ENCODE measurements at places on chromosomes 2 and 18.

GRCh38 chr2:73075477-73076373 is 4.2 kb upstream of the SFXN5 start:
- DNase-seq: no peak

DNA sequence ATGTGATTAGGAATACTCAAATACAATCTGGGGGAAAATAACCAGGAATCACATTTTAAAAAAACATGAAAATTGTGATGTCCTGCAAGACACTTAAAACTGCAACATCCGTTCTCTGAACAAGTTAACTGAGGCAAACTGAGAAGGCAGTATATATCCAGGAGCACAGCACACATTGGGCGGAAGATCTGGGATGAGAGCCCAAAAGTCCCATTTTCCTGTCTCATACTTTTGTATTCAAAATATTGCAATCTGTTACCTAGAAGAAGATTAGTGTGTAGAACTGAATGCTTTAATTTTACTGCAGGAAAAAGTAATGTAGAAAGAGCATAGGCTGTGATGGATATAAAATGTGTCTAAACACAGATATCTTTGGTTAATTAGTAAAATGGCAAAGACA is 276.8 kb upstream of the FANCL start:
- no peak for DNase-seq

- no peak for DNase-seq
Observed at GRCh38 chr2:52336951-52337350, 1305.0 kb upstream of the NRXN1 start.

GRCh38 chr2:88170472-88170892 is 336 bp downstream of the THNSL2 start:
- peak; percentile 6 for DNase-seq

- no peak for DNase-seq
Observed at GRCh38 chr2:235666213-235666781, 172.5 kb downstream of the AGAP1 start.

GRCh38 chr2:107361751-107362381 is 464.8 kb upstream of the RGPD4 start:
- DNase-seq: no peak

DNA sequence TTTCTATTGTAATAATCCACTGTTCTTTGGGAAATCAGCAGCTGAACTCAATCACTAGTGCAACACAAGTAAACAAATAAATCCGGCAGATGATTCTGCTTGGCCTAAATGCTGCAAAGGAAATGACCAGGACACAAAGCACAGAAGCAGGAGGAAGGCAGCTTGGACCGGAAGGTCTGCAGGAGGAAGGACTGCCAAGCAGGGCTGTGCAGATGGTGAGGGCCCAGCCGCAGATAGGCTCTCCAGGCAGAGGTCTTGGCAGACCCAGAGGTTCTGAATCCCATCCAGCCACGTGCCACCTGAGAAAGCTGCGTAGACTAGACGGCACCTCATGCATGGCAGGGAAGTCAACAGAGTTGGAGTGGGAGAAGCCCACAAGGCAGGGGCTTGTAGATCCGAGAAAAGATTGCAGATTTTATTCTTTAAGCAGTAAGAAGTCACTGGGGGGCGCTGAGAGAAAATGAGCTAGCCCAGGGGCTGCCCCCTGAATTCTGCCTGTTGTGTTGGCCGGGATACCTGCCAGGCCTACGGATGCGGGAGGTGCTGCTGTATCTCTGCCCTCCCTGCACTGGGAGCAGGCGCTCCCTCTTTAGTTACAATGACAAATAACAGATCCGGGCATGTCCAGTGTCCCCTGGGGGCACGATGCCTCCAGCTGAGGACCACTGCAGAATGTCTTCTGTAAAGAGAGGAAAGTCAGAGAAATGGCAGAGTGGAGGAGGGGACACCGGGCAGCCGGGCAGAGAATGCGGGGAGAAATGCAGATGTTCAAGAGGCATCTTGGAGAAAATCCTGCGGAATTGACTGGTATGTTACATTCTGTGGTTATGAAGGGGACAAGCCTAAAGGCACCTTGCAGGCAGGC is 153.5 kb downstream of the PXDN start:
- no peak for DNase-seq

GRCh38 chr2:37349231-37349860 is 4.9 kb downstream of the QPCT start:
- DNase-seq: no peak

GRCh38 chr2:78734221-78734620 is 291.3 kb upstream of the REG3G start:
- no peak for DNase-seq

- no peak for DNase-seq
Observed at GRCh38 chr2:42984617-42985016, 192.2 kb upstream of the HAAO start.

GRCh38 chr2:223057569-223057968 is 5.6 kb downstream of the KCNE4 start:
- no peak for DNase-seq

DNA sequence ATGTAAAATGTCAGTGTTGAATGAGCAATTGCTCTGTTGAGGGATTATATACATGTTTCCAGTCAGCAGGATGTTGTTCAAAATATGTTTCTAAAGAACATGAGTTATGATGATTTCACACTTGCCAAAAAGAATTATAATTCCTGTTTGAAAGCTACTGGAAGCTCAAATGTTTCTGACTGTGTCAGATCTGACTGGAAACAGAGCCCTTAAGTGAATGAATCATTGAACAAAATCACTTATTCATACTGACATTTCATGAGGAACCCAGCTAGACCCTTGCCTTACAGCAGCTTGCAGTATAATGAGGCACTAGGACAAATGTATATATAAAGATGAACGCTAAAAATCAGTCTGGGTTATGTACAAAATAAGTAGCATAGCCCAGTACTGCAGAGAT is 35.4 kb upstream of the ITGAV start:
- no peak for DNase-seq

- no peak for DNase-seq
Observed at GRCh38 chr2:7681881-7682461, 764.8 kb downstream of the RNF144A start.

GRCh38 chr2:230602562-230603230 is 109.9 kb upstream of the CAB39 start:
- peak; percentile 36 for DNase-seq

GRCh38 chr2:236745420-236746210 is 176.0 kb downstream of the ACKR3 start:
- DNase-seq: no peak

GRCh38 chr2:161273038-161273760 is 35.0 kb upstream of the PSMD14 start:
- no peak for DNase-seq

- DNase-seq: peak; percentile 33
Observed at GRCh38 chr2:191691016-191691735, 13.2 kb downstream of the NABP1 start.

GRCh38 chr2:32227492-32227891 is 37.2 kb downstream of the NLRC4 start:
- no peak for DNase-seq

- no peak for DNase-seq
Observed at GRCh38 chr18:37452682-37453385, 112.8 kb downstream of the CELF4 start.

GRCh38 chr18:76328140-76328539 is 166.9 kb downstream of the ZNF516 start:
- DNase-seq: no peak

DNA sequence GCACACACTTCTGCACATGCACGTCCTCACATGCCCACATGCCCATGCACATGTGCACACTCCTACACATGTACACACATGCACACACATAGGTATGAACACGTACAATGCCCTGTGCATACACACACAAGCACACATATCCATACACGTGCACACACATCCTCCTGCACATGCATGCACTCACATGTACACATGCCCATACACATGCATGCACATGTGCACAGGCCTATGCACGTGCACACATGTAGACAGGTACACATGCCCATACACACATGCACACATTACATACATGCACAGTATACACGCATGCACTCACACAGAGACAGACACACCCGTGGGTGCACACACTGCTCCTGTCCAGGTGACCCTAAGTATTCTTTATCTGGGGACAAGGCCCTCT is 34.3 kb downstream of the GPC1 start:
- no peak for DNase-seq

DNA sequence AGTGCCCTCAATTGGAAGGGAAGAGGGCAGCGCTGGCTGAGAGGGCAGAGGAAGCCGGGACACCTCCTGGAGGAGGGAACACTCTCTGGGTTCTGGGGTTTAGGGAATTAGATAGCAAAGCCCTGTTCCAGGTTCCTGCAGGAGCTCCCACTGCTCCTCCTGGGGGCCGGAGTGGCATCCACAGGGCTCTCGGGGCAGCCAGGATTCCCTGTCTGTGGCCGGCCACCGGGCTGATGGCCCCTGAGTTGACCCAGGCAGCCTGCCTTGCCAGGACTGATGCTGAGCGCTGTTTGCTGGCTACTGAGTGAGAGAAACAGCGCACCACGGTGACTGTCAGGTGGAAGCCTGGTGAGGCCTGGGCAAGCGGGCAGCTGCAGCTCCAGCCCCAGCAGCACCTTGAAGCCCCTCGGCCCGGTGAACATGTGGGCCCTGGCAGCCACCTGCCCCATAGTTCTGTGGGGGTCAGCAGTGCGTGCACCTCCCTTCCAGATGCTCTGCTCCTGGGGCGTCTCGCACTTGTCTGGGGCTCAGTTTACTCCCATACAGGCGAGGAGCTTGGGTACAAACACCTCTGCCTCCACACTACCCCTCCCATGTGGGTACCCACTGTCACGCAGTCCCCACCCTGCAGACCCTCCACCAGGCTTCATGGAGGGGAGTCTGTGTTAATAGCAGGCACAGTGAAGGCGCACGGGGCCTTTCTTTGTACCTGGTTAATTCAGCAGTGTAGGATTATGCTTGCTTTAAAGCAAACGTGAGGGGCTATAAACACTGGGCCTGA is 7.7 kb upstream of the ALLC start:
- DNase-seq: no peak

- no peak for DNase-seq
Observed at GRCh38 chr2:147739508-147739907, 105.3 kb upstream of the ACVR2A start.

GRCh38 chr18:3219631-3220335 is at the start of gene MYOM1:
MYOM1 (minus strand) TSS chr18:3219968; CDS start chr18:3215223, 4,745 bp downstream.
- no peak for DNase-seq

GRCh38 chr2:180000434-180000833 is 6.7 kb downstream of the CWC22 start:
- DNase-seq: no peak

DNA sequence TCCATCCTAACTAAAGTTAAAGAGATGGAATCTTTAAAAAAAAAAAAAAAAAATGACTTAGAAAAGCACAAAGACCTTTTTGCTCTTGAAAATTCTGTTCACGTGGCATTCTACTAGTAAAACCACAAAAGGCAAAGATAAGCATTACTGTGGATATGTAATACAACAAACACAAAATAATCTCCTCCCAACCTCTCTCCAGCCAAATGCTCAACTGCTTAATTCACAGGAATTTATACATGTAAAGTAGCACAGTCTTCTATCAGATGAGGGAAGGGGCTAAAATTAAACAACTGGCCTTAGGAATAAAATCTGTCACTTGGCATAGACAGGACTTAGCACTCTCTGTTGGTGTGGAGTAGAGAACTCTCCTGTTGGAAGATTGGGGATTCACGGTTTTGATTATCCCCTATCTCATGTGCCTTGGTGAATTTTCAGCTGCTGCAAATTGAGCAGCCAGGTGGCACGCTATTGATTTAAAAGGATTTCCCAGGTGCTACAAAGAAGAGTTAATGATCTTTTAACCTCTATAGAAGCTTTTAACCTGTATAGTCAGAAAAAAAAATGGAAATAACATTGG is 57.4 kb downstream of the ATIC start:
- no peak for DNase-seq
